Stimulated activated CD8-positive, alpha-beta memory T cell treated with anti-CD3 and anti-CD28 coated beads, Interleukin-7, amount 100 ng/mL, for 4 hours (primary cell): ENCODE measurements at places on chromosomes 5 and 9.

- no peak for DNase-seq
Observed at GRCh38 chr9:33130961-33131789, 36.0 kb downstream of the B4GALT1 start.

- DNase-seq: peak; percentile 22
Observed at GRCh38 chr5:176365351-176366231, at the start of gene ARL10. Gene ARL10, plus strand, starts transcription at chr5:176365487. Its CDS starts 77 bp downstream, at chr5:176365564.

- no peak for DNase-seq
Observed at GRCh38 chr9:110133608-110134210, 74.2 kb downstream of the C9orf152 start.

GRCh38 chr5:174093123-174093522 is 47.6 kb downstream of the NSG2 start:
- DNase-seq: no peak

DNA sequence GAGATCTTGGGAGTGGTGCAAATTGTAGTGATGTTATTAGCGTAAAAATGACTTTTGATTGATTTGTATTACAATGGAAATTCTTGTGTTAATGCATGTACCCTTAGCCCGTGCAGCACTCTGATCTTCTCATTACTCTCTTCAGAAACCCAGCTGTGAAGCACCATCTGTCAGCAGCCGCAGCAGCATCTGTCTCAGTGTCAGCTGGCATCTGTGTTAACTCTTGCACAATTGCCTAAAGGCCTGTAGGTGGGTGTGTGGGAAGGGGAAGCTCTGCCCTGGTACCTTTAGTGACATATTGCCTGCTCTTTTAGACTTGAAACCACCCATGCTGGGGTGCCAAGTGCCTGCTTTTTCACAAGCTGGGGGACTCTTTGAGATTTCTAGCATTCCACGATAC is 101.3 kb downstream of the FBXL7 start:
- no peak for DNase-seq

DNA sequence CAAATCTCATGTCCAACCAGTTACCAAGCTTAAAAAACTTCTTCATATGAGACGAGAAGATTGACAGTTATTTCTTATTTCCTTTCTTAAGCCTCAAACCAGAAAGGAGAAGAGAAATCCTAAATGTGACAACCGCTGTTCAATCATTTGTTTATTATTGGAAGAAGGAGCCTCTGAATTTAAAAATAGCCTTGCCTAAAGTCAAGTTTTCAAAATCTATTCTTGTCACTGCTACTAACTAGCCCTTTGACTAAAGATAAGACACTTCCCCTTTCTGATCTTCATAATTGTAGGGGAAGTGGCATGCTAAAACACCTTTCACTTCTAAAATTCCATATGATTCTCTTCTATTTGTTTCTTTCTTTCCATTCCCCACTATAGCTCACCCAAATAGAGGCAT is 106.2 kb upstream of the EMB start:
- no peak for DNase-seq
